ENCODE measurements at places on chromosomes 12 and 14.

GRCh38 chr12:10863512-10864218, 14.4 kb upstream of the PRR4 start:
- DNase-seq, result no peak

DNA sequence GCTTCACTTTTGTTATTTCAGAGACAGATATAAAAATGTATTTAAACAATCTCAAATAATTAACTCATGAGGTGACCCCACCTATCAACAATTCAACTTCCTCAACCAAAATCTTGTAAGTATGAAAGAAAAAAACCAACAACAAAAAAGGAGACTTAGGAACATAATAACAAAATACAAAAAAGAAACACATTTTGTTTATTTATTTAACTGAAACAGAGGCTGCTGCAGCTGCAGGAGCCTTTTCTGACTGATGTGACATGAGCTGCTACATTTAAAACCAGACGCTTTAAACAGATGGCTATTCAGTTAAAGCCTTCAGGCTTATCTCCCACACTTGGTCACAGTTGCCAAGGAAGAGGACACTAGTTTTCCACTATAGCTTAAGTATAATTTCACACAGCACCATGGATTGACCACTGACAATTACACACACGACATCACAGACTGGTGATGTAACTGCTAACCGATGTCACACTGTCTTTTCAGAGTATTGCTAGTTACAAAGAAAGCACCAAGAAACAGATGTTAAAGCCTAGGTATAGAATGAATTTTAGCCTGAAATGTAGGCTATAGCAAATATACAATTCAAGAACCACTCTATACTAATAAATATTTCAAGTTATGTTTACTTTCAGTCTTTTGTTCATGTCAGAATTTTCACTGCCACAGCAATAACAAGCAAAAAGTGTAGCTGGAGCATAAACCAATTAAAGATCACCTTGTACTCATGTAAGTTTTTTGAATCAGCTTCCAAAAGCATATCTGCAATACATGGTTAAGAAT, 113.0 kb downstream of the MED13L start:
- no peak for DNase-seq

DNA sequence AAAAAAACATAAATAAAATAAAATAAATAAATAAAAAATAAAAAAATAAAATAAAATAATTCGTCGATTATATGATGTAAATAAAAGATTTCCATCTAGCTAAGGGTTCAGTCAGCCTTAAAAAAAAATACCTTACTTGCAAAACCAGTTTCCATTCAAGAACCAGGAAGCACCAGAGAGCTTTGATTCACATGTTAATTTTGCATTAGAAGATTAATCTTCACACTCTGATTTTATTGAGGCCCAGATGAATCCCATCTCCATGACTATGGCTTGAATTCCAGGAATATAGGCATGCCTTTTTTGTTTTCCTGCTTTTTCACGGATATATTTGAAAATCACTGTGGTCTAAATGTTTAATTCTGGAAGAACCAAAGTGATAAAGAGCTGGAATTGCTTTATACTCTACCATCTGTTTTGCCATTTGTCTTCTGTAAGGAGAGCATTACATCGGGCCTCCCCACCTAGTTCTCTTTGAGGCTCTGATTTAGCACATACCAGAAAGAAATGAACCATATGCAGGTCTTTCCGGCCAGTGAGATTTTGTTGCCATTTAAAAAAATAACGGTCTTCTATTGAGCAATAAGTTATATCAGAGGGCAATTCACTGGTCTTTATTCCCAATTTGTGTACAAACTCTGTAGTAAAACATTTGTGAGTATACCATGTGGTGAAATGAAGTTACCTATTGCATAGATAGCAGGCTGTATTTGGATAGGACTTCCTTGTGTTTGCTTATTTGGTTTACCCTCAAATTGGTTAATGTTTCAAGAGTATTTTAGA, 175.5 kb downstream of the AEBP2 start:
- DNase-seq, result no peak

DNA sequence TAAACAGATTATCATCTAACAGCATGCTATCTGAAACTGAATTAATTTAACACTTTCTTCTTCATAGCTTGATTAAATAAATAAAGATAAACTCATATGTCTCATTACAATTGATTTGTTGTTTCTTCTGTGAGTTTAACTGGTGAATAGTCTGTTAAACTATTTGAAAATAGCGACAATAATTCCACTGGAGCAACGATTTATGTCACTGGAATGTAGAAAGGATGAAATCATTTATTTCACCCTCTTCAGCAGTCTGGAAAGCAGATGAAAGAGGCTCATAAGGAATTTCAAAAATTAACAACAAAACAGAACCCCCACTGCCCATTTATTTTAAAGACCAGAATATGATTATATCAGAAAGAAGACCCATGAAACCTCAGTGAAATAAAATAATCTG, 1165.1 kb upstream of the USP15 start:
- DNase-seq, result no peak

GRCh38 chr12:116406529-116406928, 129.0 kb upstream of the MED13L start:
- DNase-seq, result no peak
